ENCODE measurements at places on chromosomes 2 and 18.

DNA sequence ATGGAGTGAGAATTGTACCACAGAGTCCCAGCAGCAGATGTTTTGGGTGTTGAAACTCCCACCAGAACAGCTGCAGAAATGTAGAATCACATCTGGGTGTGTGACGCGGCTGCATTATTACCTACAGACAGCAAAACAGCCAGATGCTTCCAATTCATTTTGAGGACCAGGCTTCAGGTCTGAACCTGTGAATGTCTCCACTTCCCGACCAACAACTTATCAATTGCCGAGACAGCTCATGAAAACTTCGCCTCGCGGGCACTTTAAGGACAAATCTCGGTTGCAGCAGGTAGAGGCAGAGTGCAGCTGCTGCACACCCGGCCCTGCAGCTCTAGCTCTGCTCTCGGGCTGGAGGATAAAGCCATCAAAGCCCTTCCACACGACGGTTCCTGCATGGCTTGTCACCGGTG lies 202.0 kb downstream of the HRH4 start:
- DNase-seq = no peak

DNA sequence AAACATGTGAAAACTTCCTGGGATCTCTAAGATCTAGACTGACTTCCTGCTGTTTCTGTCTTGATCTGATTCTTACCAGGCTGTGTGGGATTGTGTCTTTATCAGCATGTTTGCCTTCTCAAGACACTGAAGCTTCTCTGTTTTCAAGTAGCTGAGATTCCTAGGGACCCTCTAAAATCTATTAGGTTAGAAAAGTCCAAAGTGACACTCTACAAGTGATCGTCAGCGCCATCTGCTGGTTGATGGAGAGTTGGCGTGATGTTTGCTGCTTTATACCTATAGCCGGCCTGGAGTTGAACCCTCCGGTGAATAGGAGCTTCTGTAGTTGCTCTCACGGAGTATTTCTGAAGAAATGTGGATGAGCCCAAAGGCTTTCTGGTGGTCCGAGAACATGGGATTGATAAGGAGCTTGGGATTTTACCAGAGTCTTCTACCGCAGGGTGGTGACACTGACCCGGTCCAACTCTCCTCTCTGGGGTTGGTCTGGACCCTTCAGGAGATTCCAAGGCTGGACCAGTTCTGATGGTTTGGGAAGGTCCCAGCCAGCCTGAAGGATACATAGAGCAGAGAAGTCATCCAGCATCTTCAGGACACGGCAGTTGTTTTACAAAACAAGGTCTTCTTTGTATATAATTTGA lies 96.0 kb upstream of the TTC39C start:
- DNase-seq = peak; percentile 12

- DNase-seq = no peak
Measured at GRCh38 chr2:47632754-47633153, 150.2 kb upstream of the MSH6 start.

DNA sequence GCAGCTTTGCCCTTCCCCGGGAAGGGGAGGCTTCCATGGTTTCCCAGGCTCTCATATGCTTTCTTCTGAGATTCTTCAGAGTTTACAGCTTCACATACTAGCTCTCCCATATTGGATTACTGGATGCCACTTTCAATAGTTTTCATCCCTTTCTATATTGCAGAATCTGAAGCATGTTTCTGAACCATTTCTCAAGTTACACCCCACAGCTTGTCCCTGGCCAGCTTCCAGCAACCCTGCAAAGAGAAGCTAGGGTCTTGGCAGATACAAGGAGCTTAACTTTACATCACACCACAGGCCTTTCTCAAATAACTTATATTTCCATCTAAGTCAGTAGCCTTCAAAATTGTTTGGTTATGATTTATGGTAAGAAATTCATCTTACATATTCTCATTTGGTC lies 39.6 kb downstream of the LHCGR start:
- no peak for DNase-seq

DNA sequence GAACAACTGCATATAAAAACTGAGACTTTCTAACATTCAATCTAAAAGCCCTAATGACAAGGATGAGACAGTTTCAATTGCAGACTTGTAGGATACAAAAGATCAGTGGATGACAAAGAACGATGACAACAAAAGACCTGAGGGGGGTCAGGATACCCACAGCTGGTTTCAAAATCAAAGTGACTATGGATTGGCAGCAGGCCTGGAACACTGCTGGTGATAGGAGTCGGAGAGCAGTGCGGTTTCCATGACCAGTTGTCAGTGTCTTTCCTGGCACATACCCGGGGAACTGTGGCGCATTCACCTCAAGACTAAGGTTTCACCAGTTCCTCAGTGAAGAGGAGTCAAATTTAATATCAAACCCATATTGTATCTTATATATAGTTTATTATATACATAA lies 42.0 kb downstream of the EHD3 start:
- no peak for DNase-seq

DNA sequence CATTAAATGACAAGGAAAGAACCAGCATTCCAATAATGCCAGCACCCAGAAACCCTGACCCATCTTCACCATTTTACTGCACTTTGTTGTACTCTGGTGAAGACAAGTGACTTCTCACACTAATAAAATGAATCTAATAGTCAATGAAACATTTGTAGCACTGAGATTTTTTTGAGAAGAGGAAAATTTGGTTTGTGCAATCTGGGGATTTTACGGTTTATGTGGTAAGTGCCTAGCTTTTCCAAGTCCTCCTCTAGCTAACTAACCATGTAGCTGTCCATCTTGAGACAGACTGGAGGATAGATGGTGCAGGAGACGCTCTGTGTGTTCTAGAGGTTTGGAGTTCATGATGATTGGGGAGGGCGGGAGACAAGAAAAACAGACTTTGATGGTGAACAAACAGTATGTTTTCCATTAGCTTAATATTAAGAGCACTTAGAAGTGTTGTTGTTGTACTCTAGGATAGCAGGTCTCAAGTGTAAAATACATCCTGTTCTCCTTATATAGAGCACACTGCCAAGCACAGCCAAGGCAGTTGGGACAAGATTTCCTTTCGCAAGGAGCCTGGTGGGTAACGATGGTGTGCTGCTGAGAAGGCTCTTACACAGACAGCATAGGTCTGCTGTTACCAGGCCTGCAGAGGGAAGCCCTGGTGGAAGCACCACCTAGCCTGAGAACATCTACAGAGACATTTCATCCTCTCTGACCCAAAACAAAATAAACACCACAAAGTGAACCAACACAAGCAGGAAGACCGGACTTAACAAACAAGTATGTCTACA lies 83.7 kb downstream of the BCL11A start:
- no peak for DNase-seq

DNA sequence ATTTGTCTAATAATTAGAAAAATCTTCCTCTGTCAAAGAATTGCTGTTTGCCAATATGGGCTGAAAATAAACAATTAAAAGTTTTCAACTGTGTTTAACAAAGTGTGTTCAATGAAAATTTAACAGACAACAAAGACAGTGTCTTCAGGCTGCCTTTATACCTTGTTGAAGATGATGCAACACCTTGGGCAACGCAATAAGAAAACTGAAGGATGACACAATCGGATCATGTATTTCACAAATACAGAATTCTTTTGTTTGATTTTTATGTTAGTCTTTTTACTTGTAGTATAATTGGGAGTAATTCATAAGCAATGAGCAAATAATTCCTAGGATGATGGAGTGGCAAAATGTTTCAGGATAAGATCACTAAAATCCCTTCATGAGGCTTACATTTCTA lies 27.8 kb downstream of the CHN1 start:
- DNase-seq = no peak

DNA sequence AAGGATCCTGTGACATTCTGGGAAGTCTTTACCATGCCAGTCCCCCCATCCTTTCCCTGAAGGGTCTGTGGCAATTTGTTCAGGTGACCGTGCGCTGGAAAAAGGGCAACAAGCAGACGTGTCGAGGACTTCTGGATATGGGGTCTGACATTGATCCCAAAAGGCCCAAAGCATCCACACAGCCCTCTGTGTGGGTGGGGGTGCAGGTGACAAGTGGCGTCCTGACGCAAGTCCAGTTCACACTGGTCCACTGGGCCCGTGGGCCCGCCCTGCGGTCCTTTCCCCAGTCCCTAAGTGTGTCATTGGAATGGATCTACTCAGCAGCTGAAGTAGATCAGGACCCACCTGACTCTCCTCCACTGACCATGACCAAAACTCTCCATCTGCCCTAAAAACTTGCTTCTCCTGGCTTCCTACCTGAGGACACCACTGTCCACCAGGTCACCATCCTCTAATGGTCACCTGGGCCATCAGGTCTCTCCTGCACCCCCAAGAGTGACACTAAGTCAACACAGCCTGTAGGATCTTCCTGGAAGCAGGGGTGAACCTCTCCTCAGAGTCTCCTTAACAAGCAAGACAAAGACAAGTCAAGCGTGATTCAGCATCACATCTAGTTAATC lies 85.6 kb upstream of the SLC66A3 start:
- DNase-seq = no peak

DNA sequence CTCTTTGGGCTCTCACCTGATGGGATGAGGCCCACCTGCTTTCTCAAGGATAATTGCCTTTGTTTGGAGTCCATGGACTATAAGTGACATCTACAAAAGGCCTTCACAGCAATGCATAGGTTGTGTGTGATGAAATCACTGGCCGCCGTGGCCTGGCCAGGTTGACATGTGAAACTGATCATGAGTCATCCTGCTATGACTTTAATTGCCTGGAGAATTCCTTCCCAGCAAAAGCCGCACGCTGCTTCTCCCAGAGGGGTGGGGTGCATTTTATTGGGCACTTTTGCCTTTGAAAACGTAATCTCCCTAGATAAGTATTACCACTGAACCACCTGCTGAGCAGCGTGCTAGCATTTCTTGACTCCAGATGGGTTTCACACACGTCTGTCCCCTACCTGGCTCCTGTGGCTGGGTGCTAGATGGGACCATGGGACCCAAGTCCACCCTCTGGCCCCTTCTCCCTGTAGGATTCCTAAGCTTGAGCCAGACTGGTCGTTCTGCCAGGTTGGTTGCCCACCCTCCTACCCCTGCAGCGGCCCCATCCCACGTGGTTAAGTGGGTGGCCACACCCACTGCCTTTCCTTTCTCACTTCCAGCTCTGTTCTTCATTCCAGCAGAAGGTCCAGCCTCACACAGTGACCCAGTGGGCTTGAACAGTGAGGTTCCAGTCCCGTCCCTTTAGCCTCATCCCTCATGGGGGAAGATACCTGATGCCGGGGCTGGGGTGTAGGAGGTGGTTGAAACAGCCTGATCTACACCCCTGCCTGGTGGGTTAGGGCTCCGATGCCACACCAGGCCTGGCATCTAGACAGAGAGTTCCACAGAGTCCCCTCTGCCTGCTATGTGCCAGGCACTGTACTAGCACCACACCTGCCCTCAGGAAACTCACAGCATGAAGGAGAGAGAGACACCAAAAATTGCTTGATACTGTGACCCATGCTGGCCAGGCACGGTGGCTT lies 89.6 kb downstream of the GBX2 start:
- peak; percentile 8 for DNase-seq

DNA sequence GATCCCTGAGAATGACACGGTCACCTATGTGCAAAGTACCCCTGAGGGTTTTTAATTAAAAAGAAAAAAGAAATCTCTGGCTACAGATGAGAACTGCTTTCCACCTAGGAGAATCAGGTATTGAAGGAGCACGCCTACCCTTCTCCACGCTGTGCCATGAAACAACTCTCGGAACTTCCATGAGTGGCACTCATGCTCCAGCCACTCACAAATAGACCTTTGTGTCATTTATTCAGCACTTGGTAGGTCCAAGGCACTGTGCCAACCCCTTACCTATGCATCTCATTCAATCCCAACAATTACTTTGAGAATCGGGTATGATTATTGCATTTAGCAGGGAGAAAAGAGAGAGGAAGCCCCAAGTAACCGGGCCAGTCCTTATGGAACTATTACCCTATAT lies 44.9 kb upstream of the TTC39C start:
- DNase-seq = no peak

- DNase-seq = no peak
Measured at GRCh38 chr2:83069724-83070123, 1389.4 kb downstream of the SUCLG1 start.

GRCh38 chr2:110818767-110819481 lies 86.6 kb downstream of the ACOXL start:
- no peak for DNase-seq
